ENCODE measurements at places on chromosomes 11 and 22.

DNA sequence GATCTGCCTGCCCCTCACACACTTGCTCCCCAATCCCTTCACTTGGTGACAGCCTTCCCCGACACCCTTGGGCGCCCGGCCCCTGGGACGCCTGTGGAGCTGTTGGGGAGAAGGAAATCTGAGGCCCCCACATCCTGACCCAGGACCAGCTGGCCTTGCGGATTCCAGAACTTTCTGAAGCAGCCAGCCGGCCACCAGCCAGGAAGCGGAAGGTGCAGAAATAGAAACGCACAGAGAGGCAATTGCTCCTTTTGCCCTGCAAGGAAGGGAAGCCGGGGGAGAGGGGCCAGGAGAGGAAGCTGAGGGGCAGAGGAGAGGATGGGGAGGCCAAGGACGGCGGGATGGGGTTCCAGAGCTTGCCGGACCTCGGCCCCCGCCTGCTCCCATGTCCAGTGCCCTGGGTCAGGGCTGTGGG is 66.7 kb upstream of the LINC01488 start:
- DNase-seq, result no peak

- no peak for DNase-seq
These were observed 148.2 kb upstream of the ARHGAP20 start for GRCh38 chr11:110860461-110860860.

DNA sequence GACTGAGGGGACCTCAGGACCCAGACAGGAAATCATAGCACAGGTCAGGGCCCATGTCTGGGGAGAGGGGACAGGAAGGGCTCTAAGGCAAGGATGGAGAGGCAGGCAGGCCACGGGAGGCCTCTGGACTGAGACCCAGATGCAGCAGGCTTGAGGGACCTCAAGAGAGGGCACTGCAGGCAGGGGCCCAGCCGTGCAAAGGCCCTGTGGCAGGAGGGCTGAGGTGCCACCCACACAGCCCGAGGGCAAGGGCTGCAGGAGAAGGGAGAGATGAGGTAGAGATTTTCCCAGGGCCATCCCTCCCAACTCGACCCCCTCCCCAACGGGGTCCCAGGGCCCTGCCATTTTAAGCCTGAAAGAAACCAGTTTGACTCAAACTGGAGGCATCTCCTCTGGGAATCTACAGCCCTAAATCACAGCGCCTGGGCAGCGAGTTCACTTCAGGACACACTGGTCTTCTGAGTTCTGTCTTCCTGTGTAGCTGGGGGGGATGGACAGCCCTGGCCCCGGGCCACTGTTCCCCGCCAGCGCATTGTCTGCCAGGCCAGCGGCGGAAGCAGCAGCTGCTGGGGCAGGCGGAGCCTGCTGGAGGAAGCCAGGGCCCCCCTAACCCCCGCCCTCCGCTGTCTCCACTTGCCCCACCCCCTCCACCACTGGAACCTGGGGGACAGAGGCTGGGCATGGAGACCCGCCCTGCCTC is 20.3 kb upstream of the WNT7B start:
- DNase-seq, result no peak

GRCh38 chr22:38193580-38193979 is 8.2 kb upstream of the MAFF start:
- DNase-seq, result no peak

- DNase-seq, result no peak
These were observed 193.6 kb upstream of the CARD18 start for GRCh38 chr11:105333153-105333552.

DNA sequence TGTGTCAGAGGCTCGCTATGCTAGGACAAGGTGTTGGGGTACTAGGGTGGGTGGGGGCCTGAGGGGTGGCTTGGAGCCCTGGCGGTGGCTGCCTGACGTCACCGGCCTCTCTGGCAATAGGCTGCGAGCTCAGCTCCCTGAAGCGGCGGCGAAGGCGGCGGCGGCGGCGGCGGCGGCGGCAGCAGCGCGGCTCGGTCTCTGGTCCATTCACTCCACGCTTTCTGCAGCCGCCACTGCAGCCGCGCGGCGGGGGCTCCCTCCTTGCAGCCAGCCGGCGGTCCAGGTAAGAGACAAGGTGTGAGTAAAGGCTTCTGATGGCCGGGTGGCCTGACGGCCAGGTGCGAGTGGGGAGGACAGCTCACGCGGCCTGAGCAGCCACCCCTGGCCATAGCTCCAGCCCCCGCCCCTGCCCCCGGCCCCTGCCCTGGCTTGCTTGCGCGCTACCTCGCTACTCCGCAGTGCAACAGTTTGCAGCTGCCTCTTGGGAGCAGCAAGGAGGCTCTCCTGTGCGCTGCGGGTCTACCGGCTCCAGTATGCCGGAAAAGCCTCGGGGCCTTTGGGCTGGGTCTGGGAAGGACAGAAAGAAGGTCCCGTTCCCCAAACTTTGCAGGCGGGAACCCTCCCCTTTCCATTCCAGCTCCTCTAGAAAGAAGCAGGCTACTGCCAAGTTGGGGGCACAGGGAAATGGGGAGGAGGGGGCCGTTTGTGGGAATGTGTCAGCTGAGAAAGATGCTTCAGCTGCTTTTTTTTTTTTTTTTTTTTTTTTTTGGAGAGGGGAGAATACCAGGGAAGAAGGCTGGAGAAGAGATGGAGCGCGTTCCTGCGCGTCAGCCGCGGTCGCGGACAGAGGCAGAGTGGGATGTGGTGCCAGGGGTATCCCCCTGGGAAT is at the start of gene C11orf87:
Gene C11orf87 (plus strand): TSS at position 210 of the 889 bp plus-strand sequence. CDS start 1,444 bp downstream, outside the sequence.
- DNase-seq, result no peak

GRCh38 chr11:34855754-34856095 is 60.5 kb downstream of the APIP start:
- DNase-seq, result no peak

GRCh38 chr11:16225623-16226022 is 130.7 kb downstream of the SOX6 start:
- DNase-seq, result no peak

DNA sequence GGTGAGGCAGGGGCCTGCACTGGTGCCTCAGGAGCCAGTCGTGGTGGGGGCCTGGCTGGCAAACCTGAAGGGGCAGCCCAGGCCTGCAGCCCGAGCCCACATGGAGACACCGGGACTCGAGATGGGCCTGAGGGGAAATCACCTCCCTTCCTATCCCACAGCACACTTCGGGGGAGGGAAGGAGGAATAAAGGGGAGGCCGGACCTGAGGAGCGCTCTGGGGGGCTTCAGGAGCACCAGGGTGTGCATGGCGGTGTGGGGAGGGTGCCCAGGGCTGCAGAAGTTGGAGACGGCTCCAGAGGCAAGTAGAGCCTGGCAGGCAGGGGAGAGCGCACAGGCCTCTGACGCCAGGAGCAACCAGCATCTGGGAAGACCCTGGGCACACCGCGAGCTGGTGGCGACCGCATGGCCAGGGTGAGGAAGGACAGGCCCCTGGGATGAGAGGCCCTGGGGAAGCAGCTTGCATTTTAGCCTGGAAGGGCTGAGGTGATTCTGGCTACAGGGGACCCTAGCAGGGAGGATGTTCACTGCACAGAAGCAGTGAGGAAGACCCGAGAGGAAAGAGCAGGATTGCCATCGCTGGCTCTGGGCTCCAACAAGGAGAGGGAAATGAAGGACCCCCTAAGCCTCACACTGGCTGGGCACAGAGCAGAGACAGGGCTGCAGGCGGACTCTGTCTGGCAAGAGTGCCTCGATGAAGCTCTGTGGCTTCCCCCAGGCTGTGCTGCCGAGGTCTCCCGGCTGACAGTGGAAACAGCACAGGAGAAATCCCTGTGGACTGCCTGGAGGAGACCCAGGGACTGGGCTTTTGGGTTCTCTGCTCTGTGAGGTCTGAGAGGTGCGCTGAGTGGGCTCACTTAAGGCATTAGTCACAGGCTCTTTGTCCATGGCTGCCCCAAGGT is 457.7 kb downstream of the BRD1 start:
- no peak for DNase-seq

- no peak for DNase-seq
These were observed 17.3 kb upstream of the RASD2 start for GRCh38 chr22:35523167-35523947.

DNA sequence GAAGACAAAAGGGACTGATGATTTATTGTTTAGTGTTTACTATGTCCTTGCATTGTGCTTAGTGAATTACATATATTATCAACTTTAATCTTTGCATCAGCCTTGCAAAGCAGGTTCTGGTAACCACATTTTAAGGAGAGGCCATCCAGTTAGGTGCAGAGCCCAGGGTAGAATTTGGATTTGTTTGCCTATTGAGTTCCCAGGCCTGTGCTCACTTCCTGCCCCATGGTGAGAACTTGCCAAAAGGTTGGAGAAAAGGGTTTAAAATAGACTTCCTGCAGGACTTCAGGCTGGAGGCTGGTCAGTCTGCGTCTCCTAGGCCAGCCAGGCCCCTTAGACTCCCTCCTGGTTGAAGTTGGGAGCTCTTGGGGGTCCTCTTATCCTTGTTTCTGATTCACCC is 72.1 kb downstream of the ATXN10 start:
- DNase-seq, result no peak

GRCh38 chr11:32334822-32335221 is 100.5 kb downstream of the WT1 start:
- DNase-seq, result no peak

- DNase-seq, result no peak
These were observed 234.5 kb downstream of the METTL15 start for GRCh38 chr11:28342716-28343115.

GRCh38 chr22:33921525-33922348 is 1.5 kb upstream of the LARGE1 start:
- no peak for DNase-seq

DNA sequence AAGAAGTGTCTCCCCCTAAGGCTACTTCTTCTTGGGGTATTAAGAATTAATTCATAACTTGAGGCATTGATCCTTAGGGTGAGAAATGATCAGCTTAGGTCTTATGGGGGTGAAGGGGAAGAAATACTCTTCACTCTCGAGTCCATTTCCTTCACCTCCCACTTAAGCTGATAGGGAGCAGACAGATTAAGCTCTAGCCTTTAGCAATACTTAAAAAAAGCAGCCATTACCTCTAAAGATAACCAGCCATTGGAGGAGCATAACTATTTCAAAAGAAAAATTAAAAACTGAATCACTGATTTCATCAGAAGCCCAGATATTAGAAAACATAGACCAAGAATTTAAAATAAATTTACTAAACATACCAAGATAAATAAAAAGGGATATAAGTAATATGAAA is 60.5 kb downstream of the ENTHD1 start:
- no peak for DNase-seq

- DNase-seq, result no peak
These were observed 81.4 kb downstream of the WNT7B start for GRCh38 chr22:45895436-45896152.

- DNase-seq, result no peak
These were observed 268.5 kb downstream of the NTM start for GRCh38 chr11:131638889-131639288.

DNA sequence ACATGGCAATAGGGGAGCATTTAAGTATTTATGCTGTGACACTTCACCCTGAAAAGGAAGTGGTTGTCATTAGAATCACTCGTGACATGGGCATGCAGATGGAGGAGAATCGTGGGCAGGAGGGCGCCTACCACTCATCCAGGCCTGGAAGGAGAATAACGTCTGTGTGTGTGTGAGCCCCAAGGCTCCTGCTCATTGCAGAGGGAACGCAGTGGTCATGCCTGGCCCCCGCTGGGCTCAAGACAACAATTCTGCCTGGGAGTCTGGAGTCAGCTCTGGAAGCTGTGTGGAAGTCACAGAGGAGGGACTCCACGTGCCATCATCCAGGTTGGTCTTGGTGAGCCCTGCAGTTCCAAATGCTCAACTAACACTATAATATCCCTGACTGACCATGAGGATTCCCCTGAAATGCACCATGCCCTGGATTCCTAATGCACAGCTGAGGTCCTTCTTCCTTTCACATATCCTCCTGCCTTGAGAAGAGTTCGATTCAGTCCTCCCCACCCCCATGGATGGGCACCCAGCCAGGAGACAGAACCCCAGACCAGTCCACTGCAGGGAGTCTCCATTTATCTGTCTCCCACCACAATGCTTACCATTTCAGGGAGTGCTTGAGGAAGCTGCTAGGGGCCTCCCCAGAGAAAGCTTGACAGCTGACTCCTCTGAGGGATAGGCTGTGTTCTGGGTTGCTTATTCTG is 446.9 kb upstream of the B3GAT1 start:
- no peak for DNase-seq

DNA sequence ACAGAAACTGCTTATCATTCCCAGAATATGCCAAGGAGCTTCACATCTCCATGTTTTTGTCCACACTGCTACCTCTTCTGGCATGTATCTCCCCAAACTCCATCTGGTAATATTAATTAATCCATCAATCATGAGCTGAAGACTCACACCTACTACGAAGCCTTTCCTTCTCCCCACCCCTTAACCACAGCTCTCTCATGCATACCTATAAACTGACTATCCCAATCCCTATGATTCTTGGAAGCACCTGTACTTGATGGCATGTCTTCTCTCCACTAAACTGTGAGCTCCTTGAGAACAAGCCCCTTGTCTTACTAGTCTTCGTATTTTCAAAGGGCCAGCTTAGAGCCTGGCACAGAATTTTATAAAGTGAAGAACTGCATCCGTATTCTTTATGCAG is 47.3 kb downstream of the RELT start:
- no peak for DNase-seq

DNA sequence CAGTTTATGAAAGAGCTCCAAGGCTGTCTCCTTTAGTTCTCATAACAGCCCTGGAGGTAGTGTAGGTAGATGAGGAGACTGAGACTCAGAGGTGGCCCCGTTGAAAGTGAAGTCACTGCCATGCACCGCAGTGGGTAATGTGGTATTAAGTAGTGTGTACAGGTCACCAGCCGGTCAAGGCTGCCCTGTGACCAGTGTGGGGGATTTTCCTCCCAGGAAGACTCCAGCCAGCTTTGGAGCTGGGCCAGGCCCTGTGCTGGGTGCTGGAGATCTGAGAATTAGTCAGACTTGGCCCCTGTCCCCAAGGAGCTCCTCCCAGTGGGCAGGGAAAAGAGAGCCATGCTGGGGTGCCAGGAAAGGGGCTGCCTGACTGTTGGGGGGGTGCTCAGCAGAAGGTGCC is 5.3 kb downstream of the OMP start:
- no peak for DNase-seq

GRCh38 chr22:37141971-37142370 is 7.7 kb downstream of the IL2RB start:
- DNase-seq, result no peak

DNA sequence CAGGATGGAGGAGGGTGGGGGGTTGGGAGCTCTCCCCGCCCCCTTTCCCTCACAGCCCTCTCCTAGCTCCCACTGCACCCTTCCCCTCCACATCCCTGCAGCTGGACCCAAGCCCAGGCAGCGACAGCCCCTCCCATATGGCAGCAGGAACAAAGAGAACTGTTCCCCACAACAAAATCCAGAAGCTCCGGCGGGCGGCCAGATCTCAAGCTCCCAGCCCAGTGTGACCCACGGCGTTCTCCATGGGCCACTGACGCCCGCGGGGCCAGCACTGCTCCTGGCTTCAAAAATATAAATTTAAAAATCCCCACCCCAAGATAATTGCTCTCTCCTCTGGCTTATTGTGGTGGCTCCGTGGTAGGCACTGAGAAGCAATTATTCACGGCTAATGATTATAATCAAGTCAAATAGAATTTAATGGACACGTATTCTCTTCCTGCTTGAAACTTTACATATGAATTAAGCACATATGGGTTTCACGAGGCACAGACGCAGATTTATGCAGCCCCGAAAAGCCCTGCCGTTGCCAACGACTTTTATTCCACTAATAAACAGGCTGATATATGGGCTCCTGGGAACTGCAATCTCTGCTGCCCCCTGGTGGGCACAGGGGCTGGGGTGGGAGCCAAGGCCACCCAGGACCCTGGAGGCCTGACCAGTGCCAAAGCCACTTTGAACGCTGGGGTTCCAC is 17.5 kb downstream of the MACROD1 start:
- DNase-seq, result peak; percentile 59

- no peak for DNase-seq
These were observed at the start of gene AMOTL1 for GRCh38 chr11:94767701-94768601. Gene AMOTL1, plus strand, starts transcription at chr11:94768356. Its CDS starts 156 bp downstream, at chr11:94768512.
